ENCODE measurements at places on chromosomes 11 and 22.
A peak's percentile ranks its signal among the peaks of the same experiment; 100 is the strongest.

DNA sequence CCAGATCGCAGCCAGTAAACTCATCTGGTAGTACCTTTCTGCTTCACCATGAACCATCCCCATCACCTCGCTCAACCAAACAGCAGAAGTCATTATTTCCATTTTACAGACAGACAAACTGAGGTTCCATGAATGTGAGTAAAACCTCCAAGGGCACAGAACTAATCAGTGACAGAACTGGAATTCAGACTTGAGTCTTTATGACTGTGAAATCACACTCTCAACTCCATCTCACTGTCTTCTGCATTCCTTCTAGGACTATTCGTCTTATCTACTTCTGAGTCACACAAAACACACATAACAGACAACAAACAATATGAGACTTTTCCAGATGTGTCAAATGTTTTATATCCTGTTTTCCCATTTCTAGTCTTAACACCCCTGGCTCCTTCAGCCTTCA lies 9.3 kb upstream of the NUP50 start:
- DNase-seq = no peak

DNA sequence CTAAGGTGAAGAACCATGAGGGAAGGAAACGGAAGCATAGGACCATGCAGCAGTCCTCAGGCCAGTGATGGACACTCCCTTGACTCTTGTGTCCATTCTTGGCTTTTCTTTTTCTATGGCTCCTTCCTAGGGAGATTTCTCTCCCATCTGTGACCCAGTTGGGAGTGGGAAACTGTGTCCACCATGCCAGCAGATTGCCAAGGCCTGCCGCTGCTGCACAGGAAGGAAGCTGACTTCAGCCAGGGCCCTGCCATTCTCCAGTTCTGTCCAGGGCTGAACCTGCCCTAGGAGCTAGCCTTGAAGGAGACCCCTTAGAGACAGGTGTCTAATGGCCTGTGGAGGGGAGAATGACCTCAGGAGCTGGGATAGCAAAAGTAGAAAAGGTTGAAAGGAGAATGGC lies 17.4 kb downstream of the SSH3 start:
- no peak for DNase-seq

- no peak for DNase-seq
These were observed at the start of gene BRD1 for GRCh38 chr22:49827853-49828598. Gene BRD1 (minus strand): TSS chr22:49827873. CDS start chr22:49824317, 3,556 bp downstream.

GRCh38 chr11:7573558-7574296 lies 59.9 kb downstream of the PPFIBP2 start:
- no peak for DNase-seq

DNA sequence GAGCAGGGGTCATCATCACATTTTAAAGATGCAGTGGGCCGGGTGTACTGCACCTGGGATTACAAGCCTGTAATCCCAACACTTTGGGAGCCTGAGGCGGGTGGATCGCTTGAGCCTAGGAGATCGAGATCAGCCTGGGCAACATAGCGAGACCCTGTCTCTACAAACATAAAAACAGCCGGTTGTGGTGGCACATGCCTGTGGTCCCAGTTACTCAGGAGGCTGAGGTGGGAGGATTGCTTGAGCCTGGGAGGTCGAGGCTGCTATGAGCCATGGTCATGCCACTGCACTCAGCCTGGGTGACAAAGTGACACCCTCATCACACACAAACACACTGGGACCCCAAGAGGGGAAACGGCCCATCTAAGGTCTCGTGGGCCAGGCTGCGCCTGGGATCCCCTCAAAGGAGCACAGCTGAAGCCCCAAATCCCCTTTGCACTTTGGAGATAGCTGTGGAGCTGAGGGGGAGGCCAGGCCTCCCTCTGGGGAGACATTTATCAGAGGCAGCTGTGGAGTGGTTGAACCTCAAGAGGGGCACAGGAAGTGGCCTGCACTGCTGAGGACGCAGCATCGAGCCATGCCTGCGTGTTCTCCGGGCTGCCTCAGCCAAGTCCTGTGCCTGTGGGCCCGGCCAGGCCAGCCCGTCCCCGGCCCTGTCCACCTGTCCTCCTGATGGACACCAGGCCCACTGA lies 27.5 kb downstream of the OSBPL5 start:
- DNase-seq = peak; percentile 22

- DNase-seq = no peak
These were observed 47.8 kb downstream of the FANCF start for GRCh38 chr11:22577854-22578253.

- no peak for DNase-seq
These were observed 51.5 kb downstream of the RBFOX2 start for GRCh38 chr22:35977136-35977535.

DNA sequence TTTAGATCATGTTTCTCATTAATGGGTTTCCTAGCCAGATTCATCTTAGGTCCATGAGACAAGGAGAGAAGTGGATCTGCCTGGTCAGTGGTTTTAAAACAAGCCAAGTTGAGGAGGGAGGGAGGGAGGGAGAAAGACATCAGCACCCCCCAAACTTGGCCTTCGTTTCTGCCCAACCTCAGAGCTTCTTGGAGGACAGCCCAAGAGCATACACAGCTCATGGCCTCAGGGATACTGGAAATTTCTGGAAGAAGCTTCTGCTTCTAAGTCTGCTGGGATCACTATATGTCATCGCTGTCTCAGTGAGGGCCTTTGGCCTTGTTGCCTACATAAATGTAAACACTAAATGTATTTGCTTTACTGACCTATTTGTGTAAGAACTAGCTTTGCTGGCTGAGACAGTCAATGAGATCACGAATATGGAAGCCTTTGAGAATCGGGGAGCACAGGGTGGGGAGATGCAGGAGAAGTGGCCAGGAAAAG lies 375.1 kb downstream of the BUD13 start:
- DNase-seq = no peak

- no peak for DNase-seq
These were observed 9.8 kb downstream of the APOL5 start for GRCh38 chr22:35727436-35727835.

DNA sequence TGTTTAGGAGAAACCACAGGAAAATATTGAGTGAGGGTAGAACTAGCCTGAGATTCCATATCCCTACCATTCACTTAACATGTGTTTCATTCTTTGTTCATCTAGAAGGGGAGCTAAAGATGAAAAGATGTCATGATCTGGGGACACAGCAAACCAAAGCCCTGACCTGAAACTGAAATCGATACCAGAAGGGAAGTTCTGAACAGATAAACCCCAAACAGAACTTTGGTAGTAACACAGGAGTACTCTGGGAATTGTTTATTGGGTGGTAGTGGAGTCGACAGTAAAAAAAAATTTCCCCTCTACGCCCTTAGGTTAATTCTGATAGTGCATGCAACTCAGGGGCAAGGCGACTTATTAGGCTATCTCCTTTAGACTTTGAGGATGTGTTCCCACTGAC lies 27.2 kb downstream of the OR2AT4 start:
- DNase-seq = no peak

DNA sequence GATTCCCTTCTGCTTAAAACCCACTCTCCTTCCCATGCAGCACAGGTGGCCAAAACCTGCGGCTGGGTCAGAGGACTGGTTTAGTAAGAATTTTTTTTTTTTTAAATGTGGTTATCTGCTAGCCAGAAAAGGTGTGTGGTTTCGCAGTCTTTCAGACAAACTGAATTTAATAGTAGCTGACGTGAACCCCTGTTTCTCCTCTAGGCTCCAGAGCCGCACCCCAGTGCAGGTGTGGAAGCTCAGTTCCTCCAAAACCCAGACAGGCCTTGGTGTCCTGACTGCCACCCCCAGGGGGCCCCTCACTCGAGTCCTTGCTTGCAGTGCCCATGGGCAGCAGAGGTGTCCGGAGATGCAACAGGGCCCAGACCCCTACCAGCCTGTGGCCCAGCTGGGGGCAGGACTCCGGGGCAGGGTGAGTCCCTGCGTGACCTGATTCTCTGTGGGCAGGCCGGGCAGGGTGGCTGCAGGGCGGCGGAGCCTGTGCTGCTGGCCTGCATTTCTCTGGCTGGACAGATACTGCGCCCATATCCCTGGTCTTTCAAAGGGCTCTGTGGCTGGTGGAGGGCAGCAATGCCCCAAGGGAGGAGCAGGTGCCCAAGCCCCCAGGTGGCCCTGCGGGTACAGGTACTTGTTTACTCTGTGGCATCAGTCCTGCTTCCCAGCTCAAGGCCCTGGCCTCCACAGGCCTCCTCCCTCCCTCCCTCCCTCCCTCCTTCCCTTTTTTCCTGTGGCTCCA lies 15.2 kb downstream of the KCNQ1 start:
- DNase-seq = peak; percentile 57

DNA sequence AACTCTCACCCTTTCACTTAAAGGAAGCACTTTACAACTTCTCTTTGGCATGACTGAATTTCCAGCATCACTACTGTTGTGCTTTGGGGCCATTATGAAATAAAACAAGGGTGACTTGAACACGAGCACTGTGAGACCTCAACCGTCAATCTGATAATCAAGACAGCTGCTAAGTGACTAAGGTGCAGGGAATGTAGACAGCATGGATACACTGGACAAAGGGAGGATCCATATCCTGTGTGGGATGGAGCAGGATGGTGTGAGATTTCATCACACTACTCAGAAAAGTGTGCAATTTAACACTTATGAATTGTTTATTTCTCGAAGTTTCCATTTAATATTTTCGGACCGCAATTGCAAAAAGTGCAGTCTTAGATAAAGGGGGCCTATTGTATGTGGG lies 16.1 kb upstream of the EXPH5 start:
- DNase-seq = no peak

GRCh38 chr11:64643256-64643881 lies 52.3 kb downstream of the SLC22A12 start:
- no peak for DNase-seq

DNA sequence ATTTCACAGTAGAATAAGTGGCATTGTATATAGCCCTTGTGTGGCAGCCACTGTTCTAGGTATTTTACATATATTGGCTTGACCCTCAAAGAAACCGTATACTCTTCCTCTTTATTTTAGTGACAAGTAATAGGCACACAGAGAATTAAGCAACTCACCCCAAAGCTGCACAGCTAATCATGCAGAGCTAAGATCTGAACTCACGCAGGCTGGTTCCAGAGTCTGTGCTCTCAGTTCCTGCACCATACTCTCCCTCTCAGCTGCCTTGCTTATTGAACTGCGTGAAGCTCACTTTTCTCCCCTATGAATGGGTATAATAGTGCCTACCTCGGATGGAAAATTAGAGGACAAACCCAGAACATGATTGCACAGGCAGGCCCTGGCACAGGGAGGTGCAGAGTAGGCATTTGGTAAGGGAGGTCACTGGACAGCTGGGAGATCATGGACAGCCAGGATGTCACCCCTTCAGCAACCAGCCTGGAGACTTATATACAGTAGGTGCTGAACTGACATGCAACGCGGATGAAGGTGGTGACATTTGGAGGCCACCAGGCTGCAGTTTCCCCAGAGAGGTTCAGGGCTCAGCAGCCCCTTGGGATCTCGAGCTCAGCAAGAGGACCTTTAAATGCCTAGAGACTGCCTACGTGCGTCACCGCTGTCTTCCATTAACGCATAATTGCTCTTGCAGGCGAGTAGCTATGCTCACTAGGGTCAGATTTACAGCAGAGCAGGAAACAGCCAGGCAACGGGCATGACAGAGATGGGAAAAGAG lies 78.4 kb upstream of the TP53I11 start:
- DNase-seq = no peak

Data from natural killer cell treated with Interleukin-12 subunit alpha and Interleukin-12 subunit beta and Interleukin-15 and Interleukin-18, amount 100 ng/mL, for 72 hours (primary cell).